Pulmonary artery endothelial cell (primary cell): ENCODE measurements at places on chromosomes 12 and 14.

- no peak for DNase-seq
These were observed 42.4 kb upstream of the GPATCH2L start for GRCh38 chr14:76109087-76109880.

- no peak for DNase-seq
These were observed 483.0 kb downstream of the DIO2 start for GRCh38 chr14:79728331-79728730.

GRCh38 chr14:20583908-20584307, 3.9 kb downstream of the RNASE11 start:
- DNase-seq: no peak

DNA sequence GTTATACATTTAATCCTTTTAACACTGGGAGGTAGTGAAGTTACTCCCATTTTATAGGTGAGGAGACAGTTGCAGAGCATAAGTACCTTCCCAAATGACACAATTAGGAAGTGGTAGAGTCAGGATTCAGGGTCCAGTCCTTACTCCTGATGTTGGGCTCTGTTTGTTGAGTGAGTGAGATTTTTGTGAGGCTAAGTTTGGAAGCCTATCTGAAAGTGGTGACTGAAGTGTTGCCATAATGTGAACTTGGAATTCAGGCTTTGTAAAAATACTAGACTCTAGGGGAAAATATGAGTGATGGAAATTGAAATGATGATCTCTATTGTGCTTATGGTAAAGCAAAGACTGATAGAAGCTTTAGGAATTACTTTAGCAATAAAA, 2.2 kb downstream of the NUDT4 start:
- no peak for DNase-seq

DNA sequence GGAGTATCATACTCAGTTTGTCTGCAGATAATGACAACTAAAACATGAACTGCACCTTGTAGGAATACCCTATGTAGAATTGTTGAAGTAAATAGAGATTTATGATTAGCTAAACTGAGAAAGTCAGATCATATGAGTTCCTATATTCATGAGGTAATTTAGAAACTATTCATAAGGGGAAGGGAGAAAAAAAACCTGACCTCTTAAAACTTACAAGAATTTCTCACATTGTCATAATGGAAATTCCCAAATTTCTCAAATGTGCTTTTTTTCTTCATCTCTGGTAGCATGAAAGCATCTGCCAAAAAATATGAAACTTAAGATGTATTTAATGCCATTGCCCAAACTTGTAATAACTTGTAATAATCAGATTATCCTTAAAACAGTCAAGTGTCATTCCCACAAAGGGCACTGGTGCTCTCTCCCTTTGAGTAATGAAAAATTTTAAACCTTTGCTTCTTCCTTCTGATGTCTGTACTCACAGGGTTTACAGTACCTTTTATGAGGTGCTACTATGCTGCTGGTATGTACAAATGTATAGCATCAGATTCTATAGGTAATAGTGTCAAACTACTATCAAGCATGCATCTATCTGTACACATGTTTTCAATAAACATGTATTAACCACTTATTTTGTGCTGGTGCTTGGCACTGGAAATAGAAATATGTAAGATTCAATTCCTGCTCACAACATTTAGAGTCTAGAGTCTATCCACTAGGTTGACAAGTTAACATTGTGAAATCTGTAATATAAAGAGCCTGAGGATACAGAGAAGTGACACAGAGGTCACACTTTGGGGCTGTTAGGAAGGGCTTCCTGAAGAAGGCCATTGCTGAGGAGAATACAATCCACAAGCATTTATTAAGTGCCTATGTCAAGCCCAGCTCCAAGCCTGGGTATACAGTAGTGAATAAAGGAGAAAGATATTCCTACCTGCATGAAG, 17.4 kb upstream of the DRAM1 start:
- DNase-seq: no peak

GRCh38 chr14:57761800-57762199, 104.1 kb downstream of the SLC35F4 start:
- no peak for DNase-seq

- DNase-seq: no peak
These were observed 70.8 kb downstream of the DPF3 start for GRCh38 chr14:72822946-72823611.

DNA sequence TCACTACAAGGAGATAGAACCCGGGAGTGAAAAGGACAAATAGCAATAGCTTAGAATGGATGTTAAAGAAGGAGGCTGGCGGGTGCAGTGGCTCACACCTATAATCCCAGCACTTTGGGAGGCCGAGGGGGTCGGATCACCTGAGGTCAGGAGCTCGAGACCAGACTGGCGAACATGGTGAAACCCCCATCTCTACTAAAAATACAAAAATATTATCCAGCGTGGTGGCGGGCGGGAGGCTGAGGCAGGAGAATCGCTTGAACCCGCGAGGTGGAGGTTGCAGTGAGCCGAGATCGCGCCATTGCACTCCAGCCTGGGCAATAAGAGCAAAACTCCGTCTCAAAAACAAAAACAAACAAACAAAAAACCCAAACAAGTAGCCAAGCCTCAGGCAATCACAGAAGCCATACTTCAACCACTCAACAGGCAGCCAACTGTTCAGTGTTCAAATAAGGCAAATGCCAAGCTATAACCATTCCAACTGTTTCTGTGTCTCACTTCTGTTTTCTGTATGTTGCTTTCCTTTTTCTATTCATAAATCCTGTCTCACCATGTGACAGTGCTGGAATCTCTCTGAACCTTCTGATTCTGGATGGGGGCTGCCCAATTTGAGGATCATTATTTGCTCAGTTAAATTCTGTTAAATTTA, 3.9 kb upstream of the SPTLC2 start:
- DNase-seq: no peak

- DNase-seq: peak; percentile 4
These were observed 7.5 kb downstream of the NUBPL start for GRCh38 chr14:31568671-31569070.

DNA sequence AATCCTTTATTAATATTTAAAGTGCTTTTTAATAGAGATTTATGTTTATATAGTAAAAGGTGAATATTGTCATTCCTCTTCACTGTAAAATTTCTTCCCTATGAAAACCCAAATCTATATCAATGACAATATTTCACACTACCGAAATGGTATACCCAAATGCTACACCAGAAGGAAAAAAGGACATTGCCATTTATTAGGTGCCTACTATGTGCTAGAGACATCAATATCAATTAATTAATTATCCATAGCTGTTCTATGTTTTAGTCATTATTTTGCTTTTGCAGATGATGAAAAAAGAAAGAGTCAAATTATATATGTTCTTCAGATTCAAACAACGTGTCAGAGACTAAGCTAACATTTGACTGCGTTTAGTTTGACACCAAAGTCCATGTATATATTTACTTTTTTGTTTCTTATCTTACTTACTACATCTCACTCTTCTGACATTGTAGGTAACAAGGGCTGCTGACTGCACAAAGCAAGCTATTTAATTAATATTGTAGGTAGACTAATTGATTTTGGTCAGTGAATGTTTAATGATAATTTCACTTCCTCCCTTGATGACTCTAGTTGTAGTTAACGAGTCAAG, 614.0 kb upstream of the FOXG1 start:
- no peak for DNase-seq

GRCh38 chr12:131990066-131990979, 40.6 kb downstream of the EP400 start:
- DNase-seq: no peak

- no peak for DNase-seq
These were observed 399.8 kb downstream of the SLC6A15 start for GRCh38 chr12:84512751-84513150.

GRCh38 chr14:96783915-96784224, 13.3 kb upstream of the VRK1 start:
- DNase-seq: no peak

DNA sequence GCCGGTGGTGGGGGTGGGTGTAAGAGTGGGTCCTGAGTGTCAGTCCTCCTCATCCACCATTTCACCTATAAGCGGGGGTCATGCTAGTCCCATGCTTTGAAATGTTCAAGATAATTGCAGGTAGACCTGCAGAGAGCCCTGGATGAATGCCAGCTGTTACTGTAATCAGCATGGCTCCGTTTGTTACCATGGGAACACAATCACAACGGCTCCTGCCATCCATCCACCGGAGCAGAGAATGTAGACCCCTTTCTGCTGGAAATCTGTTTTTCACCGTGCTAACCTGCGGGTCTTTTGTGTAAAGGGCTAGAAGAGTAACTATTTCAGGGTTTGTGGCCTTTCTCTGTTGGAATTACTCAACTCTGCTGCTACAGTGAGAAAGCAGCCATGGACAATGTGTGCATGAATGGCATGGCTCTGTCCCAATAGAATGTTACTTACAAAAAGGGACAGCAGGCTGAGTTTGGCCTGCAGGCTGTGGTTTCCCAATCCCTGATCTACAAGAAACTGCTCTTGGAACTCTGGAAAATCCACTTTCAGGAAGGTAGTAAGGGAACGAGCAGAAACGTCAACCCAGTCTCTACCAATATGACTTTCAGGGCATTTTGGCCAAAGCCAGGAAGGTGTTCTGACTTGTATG, 36.1 kb downstream of the KCTD10 start:
- DNase-seq: no peak

DNA sequence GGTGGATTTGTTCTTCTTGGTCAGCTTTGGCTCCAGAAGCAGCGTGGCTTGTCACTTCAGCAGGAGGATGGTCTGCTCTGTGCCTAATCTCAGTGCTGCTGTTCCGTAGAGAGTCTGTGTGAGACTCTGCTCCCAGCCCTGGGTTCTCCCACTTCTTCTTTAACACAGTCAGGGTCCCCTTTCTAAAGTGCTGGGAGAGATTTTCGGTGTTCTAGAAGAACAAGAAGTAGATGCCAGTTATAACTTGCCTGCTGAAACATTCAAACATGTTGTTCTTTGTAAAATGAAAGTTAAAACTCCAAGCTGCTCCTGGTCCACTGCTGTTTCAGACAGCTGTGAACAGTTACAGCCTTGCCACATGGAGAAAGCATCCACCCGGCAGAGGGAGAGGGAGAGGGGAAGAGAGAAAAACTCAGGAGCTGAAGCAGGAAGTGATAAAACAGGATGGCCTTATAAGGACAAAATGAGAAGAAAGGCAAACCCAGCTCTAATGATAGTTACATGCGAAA, 55.2 kb upstream of the CERS5 start:
- DNase-seq: no peak

GRCh38 chr12:124745891-124746570, 117.6 kb downstream of the SCARB1 start:
- peak; percentile 72 for DNase-seq

GRCh38 chr12:94103986-94104385, 44.4 kb upstream of the PLXNC1 start:
- no peak for DNase-seq

DNA sequence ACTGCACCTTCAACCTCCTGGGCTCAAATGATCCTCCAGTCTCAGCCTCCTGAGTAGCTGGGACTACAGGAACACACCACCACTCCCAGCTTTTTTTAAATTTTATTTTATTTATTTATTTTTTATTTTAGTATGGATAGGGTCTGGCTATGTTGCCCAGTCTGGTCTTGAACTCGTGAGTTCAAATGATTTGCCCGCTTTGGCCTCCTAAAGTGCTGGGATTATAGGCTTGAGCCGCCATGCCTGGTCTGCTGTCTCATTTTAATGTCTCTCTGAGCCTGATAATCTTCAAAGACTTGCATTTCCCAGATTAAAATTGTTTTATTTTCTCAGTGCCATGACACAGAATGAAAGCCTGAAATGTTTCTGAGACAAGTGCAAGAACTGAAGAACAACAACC, 1.2 kb upstream of the INHBC start:
- no peak for DNase-seq

GRCh38 chr14:104317975-104318557, 179.7 kb downstream of the KIF26A start:
- DNase-seq: no peak

DNA sequence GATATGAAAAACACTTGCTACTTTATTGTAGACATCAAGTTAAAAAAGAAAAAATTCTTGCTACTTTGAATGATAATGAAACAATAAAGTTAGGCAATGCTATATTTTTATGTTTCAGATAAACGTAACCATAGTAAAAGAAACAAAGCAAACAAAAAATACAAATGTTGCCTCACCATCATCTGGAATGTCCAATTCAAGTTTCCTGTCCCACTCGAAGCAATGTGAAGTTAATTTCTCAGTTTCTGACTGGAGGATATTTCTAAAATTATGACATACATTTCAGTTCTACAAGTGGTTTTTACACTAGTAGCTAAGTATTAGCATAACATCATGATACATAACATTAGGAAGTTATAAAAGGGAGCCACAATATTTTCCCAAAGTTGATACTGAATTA, 20.9 kb downstream of the DLGAP5 start:
- no peak for DNase-seq

DNA sequence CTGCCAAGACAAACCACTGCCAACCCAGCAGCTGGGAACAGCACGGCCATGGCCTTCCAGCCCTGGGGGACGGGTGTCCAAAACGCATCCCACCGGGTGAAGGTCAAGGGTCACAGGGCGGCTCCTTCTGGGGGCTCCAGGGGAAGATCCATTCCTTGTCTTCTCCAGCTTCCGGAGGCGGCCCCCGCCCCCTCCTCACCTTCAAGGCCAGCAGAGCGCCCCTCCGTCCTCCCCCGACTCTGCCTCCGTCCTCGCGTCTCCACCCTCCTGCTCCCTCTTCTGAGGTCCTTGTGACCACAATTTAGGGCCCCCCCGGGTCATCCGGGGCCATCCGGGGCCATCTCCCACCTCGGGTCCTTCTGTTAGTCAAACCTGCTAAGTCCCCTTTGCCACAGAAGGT, 3.9 kb upstream of the NUDT14 start:
- no peak for DNase-seq

DNA sequence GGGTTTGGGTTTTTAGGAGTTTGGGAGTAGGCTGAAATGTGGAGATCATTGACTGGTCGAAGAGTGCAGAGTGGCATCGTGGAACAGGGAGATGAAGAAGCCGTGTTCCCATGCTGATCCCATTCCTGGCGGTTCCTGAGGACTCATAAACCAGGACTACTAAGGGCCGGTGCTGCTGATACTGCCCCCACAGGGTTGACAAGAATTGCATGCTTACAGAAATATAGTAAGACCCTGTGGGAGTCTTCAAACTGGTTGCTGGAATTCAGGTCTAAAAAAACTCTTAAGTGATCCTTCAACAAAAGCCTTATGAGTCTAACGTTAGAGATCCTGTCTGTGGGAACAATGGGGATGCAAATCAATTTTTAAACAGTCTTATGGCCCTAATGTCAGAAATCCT, 64.0 kb upstream of the ARHGAP5 start:
- no peak for DNase-seq

- no peak for DNase-seq
These were observed 15.8 kb downstream of the TRIM9 start for GRCh38 chr14:51079085-51079484.

- DNase-seq: no peak
These were observed 1968.7 kb upstream of the FLRT2 start for GRCh38 chr14:83561261-83561660.

DNA sequence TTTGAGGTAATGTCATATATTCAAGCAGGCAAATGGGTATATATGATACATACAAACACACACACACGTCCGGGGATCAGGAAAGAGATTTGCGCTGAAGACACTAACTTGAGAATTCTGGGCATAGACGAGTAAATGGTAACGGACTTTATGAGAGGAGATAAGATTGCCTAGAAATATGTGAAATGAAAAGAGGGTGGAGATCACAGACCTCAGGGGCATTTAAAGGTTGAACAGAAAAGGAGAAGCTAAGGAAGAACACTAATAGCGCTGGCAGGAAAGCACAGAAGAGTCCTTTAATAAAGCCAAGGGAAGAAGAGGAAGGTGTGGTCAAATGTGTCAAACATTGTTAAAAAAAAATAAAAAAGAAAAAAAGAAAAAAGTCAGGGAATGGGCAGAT, 13.1 kb downstream of the CRY1 start:
- DNase-seq: no peak
